ENCODE measurements at places on chromosomes 1 and 21.

DNA sequence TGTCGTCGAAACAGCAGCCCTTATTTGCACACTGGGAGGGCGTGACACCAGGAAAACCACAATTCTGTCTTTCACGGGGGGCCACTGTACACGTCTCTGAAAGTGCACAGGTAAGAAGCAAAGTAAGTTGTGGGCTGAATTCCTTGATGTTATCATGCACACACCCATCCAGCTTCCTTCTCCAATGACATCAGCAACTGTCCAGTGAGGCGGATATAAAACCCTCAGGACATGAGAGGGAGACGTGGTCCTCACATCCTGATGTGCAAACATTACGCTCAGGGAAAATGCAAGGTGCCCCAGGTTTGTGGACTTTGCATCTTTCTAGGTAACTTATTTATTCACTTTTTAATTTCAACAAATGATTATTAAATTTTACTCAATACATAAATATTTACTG lies 3.0 kb downstream of the TFF1 start:
- no peak for DNase-seq

- no peak for DNase-seq
These were observed 26.4 kb downstream of the CAPN2 start for GRCh38 chr1:223738465-223739365.

DNA sequence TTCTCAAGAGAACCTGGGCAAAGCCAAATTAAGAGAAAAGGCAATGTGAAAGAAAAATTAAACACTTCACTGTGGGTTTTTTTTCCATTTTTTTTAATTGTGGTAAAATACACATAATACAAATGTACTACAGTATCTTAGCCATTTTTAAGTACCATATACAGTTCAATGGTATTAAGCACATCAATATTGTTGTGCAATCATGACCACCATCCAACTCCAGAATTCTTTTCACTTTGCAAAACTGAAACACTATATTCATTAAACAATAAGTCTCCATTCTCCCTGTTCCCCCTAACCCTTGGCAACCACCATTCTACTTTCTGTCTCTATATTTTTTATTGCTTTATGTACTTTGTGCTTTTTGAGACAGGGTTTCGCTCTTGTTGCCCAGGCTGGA lies 17.8 kb upstream of the OTUD7B start:
- no peak for DNase-seq

DNA sequence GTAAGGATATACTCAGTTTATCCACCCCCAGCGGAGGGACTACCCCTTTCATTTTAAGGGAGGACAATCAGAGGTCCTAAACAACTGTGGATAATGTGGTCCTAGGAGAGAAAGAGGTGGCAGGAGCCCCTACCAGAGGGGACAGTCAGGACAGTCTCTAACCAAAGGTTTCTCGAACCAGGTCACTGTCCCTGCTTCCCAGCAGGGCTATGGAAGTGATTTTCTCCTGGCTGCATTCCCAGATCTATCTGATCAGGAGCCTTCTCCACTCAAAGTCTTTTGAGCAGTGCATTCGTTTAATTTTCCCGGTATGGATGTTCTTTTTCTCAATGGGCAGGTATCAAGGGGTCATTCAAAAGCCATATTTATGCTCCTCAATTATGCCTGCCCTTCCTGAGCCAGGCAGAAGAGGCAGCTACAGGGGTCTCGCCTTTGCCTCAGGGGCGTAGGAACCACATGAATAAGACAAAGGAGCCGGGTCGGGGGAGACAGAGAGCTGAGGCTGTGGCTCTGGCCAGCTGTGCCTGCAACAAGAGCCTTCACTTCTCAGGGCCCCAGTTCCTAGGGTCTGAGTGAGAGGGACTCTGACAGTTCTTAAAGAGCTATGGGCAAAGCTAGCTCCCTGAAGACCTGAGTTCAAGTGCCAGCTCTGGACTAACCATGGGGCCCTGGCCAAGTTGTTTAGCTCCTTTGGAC lies 62.5 kb upstream of the DMRTB1 start:
- no peak for DNase-seq

DNA sequence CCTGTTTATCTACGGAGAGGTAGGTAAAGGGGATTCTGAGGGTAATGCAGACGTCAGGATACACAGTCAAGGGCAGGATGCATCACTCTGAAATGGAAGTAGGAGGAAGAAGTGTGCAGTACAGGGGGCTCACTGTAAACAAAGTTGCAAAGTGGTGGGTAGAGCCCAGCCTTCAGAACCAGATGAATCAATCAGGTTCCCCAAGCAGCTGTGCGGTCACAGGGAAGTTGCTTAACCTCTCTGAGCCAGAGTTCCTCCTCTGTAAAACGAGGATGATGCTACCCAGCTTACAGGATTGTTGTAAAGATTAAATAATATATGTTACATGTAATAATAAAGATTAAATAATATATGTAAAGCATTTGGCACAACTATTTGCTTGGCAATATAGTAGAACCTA lies 13.5 kb upstream of the MYOM3 start:
- no peak for DNase-seq

- peak; percentile 46 for DNase-seq
These were observed 622 bp downstream of the ELK4 start for GRCh38 chr1:205631010-205631767.

DNA sequence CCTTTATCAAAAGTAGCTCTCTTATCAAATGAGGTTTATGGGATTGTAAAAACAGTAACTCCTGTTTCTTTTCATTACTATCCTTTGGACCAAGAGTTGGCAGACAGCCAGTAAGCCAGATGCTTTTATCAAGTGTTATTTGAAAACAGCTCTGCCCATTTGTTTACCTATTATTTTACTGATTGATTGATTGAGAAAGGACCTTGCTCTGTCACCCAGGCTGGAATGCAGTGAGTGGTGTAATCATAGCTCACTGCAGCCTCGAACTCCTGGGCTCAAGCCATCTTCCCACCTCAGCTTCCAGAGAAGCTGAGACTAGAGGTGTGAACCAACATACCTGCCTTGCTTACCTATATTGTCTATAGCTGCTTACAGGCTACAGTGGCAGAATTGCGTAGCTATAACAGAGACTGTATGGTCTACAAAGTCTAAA lies 3.6 kb downstream of the PRKAB2 start:
- DNase-seq = no peak

GRCh38 chr1:204841316-204841715 lies 29.3 kb upstream of the NFASC start:
- DNase-seq = no peak

GRCh38 chr1:228837817-228838716 lies 102.8 kb downstream of the RHOU start:
- no peak for DNase-seq

GRCh38 chr21:31184876-31185275 lies 146.6 kb upstream of the KRTAP19-8 start:
- DNase-seq = no peak

DNA sequence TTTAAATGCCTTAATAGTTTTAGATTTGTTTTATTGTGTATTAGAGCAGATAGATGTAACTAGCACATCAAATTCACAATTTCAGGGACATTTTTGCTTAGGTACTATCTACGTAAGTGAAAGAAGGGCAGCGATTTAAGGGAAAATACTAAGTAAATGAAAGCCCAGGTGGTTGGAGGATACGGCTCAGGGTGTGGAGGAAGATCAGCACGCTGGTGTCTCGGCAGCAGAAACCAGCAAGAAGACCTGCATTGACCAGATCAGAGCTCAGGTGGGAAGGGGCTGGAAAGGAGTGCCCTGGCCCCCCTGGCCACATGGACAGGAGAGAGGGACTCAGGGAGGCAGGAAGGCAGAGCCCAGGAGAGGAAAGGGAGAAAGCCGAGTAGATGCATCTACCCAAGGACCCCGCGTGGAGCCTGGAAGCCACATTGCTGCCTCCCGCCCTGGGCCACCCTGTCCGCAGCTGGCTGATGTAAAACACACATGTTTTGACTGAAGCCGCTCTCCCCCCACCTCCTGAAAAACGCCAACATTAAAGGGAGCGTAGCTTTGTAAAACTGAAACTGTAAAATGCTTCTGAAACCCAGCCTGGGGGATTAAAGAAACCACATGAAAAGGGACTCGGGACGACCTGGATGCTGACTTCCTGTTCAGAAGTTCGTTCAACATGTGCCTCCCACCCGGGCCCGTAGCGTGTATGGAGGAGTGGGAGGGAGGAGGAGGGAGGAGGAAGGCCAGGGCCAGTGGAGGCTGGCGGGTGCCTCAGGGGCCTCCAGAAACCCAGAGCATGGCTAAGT lies 72.6 kb upstream of the TARDBP start:
- DNase-seq = no peak

DNA sequence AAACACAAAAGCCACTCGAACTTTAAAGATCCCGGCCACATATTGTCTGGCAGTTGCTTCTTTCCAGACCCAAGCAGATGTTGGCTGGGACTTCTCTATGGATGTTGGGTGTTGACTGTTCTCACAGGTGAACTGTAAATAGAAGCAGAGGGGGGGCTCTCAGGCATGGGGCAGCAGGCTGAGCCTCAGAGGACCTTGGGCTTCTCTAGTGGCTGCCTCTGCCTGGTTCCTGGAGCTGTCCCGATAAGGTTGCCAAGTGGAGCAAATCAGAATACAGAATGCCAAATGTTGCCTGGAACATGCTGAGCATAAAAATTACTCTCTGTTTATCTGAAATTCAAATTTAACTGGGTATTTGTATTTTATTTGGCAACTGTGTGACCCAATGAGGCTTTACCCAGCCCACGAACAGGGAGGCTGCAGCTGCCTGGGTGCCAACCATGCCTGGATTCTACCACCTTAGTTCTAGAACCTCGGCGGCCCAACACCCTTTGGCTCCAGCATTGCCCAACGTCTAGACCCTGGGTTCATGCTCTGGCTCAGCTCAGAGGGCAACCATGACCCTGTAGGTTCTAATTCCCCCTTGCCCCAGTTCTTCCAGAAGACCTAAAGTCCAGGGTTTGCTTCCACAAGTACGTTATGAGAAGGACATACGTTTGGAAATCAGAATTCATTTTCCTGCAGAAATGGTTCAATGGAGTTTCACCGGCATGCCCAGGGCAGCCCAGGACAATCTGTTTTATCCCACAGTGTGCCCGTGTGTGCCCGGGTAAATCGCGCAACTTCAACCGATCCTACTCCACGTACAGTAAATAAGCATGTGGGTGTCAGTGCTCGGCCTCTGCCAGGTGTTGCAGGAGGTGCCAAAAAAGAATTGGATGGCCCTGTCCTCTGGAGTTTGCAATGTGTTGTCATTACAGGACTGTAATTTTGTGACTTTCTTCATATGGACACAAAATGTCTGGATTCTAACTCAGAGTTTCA lies 5.4 kb upstream of the SLC45A1 start:
- peak; percentile 32 for DNase-seq

DNA sequence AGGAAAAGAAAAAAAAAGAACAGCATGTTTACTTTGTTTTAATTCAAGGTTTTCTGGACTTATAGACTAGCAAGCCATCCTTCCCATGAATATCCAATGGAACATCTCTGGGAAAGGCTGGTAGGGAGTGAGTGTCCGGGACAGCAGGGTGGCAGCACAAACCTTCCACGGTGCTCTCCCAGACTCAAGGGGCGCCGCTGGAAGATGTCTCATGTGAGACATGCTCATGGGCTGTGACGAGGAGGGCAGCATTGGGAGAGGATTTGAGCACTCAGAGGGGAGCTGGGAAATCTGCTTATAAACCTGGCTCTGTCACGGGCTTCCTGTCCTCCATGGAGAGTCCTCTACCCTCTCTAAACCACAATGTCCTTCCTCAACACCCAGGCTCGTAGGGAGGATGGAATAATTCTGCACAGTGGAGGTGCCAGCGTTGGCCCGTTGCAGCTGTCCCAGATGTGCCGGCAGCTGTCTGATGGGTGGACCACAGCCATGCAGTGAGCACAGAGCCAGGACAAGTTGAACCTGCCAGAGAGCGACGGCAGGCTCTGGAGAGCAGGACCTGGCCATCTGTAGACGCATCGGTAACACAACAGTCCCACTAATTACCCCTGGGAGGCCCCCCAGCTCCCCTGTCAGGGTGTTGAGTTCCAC lies 100.1 kb upstream of the IGSF21 start:
- DNase-seq = no peak

GRCh38 chr1:112285746-112286145 lies 110.3 kb upstream of the CTTNBP2NL start:
- DNase-seq = no peak
